Cerebellar cortex (tissue), 1 donor: ENCODE measurements at places on chromosomes 1 and 21.
A peak's percentile ranks its signal among the peaks of the same experiment; 100 is the strongest.

- no peak for DNase-seq
These were observed 15.0 kb downstream of the DHCR24 start for GRCh38 chr1:54872036-54872331.

DNA sequence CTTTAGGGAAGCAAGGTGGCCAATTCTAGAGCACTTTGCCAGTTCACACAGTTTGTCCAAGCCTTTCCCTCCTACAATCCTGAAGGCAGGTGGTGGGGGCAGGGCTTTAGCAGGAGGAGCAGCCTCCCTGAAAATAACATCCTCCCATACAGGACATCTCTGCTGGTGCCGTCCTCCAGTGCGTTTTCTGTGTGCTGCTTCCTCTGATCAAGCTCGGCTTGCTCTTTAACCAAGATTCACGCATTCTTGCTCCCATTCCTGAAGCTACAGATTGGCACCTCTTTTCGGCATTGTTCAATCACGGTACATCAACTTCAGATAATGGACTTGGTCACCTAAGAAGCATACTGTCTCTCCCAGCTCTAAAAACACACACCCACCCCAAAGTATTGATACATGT is 7.5 kb upstream of the DPT start:
- DNase-seq = peak; percentile 2

GRCh38 chr1:37094302-37094701 is 60.0 kb upstream of the GRIK3 start:
- DNase-seq = no peak

DNA sequence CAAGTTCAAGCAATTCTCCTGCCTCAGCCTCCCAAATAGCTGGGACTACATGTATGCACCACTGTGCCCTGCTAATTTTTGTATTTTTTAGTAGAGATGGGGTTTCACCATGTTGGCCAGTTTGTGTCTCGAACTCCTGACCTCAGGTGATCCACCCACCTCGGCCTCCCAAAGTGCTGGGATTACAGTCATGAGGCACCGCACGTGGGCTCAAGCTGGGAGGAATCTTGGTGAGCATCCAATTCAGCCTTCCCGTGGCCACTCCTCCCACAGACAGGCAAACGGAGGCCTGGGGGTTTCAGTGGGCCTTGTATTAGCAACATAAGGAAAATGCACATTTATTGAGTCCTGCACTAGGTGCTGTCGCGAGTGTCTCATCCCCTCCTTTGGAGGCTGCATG is 24.5 kb upstream of the VWA5B1 start:
- no peak for DNase-seq

DNA sequence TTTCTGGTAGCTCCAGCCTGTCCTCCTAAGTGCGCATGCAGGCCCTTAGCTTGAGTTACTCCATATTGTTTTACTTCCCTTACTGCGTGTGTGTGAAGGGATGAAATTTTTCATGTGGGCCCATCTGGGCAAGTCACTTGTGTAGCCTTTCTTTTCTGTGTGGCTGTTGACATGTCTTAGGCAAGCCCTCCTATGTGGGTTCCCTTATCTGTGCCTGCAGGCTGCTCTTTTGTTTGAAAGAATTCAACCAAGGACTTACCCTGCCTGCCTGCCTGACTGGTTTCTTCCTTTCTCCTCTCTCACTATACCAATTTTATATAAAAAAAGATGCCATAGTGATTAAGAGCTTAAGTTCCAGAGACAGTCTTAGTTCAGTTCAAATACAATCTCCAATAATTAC is 249.3 kb downstream of the ATG4C start:
- no peak for DNase-seq

- no peak for DNase-seq
These were observed 35.8 kb downstream of the ZC3H11B start for GRCh38 chr1:219576931-219577730.

DNA sequence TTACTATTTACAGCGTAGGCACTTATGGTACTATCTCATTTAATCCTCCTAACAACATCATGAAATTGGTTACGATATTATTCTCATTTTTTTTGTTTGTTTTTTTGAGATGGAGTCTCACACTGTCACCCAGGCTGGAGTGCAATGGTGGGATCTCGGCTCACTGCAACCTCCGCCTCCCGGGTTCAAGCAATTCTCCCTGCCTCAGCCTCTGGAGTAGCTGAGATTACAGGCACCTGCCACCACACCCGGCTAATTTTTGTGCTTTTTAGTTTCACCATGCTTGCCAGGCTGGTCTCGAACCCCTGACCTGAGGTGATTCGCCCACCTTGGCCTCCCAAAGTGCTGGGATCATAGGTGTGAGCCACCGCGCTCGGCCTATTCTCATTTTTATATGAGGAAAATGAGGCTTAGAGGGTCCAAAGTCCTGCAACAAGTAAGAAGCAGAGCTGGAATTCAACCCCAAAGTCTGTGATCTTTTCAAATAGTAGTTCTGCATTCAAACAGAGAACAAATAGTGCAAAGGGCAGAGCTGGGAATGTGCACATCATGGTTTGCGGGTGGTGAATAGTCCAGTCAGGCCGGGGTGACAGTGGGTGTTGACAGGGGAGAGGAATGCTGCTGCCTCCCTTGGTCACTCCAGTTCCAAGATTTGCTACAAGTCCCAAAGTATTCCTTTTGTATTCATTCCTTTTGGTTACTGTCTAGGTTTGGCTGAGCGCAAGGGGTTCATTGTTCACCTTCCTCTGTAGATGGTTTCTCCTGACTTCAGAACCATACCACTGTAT is 4.6 kb downstream of the PRUNE1 start:
- no peak for DNase-seq

DNA sequence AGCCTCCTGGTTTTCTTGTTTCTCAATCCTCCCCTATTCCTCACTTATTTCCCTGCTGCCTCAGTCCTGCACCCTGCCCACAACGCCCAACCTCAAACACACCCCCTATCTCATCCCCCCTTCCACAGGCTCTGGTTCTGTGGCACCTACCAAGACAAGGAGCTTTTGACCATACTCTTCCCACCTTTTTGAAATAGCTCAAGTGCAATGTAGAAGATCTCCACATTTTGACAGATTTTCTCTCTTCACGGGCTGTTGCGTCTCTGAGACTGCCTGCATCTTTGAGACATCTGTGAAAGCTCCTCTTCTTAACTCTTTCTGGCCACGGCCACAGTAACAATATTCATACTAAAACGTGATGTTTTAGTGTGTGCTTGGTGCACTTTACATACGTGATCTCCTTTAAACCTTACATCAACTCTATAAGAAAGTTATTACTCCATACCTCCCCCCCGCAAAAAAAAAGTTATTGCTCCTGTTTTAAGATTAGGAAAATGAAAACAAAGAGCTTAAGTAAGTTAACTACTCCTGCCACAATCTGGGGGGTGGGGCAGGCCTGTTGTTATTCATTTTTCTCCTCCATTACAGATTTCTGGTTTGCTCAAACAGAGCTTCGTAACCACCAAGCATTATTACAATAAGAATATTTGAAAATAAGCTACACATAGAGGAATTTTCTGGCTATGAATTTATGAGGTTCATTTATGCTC is 1.8 kb upstream of the SERBP1 start:
- DNase-seq = no peak

DNA sequence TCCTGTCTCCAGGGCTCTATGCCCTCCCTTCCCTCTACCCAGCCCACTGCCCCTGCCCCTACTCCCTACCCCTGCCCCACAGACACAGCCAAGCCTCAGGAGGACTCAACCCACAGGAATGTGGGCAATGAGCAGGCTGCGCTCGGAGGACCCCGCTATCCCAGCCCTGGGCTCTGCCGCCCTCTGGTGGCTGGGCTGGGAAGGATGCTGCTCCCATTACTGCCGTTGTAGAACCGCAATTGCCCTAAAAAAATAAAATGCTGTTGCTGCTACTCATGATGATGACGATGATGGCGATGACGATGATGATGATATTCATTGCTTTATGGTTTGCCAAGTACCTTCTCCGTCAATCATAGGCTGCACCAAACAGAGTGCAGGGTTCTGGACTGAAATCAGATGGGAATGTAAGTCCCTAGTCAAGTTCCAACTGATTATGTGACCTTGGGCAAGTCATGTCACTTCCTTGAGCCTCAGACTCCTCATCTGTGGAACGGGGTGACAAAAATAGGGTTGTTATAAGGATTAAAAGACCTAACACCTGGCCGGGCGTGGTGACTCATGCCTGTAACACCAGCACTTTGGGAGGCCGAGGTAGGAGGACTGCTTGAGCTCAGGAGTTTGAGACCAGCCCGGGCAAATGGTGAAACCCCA is 24.6 kb downstream of the ARHGEF19 start:
- peak; percentile 48 for DNase-seq

- DNase-seq = no peak
These were observed 103.2 kb upstream of the ZNF644 start for GRCh38 chr1:91124989-91125417.

DNA sequence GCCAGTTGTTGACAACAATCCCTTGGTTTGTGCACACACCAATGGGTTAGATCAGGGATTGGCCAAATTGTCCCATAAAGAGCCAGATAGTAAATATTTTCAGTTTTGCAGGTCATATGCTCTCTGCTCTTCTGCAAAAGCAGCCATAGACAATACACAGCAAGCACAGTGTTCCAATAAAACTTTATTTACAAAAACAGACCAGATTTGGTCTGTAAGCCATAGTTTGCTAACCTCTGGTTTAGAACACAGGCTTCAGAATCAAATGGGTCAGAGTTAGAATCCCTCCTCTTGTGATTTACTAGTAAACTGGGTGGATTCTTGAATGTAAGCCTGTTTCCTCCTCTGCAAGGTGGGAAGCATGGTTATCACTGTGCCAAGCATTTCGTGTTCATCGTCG is 65.3 kb upstream of the EFHD2 start:
- DNase-seq = no peak

- DNase-seq = no peak
These were observed 2.9 kb downstream of the UBAP2L start for GRCh38 chr1:154223621-154224020.

DNA sequence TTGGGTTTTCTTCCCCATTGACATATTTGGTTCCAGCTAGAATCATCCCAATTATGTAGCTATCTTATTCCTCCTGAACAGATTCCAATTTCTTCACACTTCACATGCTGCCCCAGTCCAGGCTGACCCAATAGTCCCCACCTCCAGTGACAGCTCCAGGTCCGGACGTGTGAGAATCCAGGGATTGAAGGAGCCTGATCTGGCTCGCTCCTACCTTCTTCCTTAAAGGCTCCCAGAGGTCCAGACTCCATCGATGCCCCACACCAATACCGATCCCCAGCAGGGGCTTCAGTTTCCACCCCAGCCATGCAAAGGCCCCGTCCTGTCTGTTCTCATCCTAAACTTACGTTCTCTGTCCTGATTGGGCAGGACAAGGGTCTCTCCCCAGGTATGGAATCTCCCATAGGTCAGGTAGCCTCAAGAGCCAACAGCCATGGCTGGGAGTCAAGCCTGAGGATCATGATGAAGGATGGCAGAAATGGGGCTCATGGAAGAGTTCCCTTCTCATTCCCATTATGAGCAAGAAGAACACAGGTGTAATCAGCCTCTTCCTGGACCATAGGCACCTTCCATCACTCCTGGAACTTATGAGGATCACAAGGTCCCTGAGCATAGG is 20.4 kb upstream of the SLAMF9 start:
- no peak for DNase-seq

- no peak for DNase-seq
These were observed 239.4 kb upstream of the POU3F1 start for GRCh38 chr1:38285807-38286530.

GRCh38 chr1:231597971-231598370 is 28.6 kb upstream of the DISC1 start:
- DNase-seq = no peak

DNA sequence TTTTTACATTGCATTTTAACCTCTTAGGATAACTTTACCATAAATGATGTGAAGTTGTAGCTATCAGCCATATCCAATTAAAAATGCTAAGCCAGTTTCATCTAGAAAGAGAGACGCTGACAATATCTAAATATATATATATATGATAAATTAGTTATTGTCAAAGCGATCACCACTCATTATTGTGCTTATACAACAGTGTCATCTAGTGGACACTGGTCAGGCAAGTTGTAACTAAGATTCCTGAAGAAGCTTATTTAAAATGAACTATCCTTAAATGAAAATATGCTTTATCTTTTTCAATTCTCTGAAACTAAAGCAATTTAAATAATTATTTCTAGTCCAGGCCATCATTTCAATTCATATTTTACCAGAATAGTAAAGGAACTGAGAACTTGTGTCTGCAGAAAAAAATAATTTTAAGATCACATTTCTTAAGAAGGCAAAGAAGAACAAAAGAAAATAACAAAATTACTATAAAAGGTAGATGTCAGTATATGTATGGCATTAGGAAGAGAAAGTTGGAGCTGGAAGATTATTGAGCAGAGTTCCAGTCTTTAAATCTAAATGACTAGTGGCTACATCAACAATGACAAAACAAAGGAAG is 193.3 kb upstream of the SNX7 start:
- DNase-seq = peak; percentile 8

GRCh38 chr1:30562559-30562958 is 160.8 kb downstream of the MATN1 start:
- no peak for DNase-seq

DNA sequence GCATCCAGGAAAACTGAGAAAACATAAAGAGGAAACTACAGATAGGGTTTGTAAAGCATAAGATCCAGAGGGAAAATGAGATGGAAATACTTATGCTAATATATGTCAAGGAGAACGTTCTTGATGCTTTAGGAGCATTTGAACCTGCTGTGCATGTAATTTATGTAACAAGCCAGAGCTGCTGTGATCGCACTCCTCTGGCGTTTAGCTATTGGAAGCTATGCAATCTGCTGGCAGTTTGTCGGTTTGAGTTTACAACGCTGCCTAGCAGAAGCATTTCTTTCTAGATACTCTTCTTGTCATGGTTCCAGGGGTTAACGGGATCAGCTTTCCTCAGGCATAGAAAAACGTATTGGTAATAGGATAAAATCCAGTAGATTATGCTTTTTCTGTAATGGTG is 182.7 kb downstream of the KCNH1 start:
- peak; percentile 52 for DNase-seq

- DNase-seq = no peak
These were observed 2.7 kb upstream of the OR10J4 start for GRCh38 chr1:159429074-159429861.

- peak; percentile 17 for DNase-seq
These were observed 130.1 kb upstream of the MAP1LC3C start for GRCh38 chr1:242128951-242129502.

- no peak for DNase-seq
These were observed 529.5 kb downstream of the KCNT2 start for GRCh38 chr1:196078691-196079090.
